ENCODE measurements at places on chromosomes 5 and 9. TPM values are rescaled to one million over a fixed set of nuclear protein-coding genes. Genes with fewer than 3 reads are reported as not detected.

DNA sequence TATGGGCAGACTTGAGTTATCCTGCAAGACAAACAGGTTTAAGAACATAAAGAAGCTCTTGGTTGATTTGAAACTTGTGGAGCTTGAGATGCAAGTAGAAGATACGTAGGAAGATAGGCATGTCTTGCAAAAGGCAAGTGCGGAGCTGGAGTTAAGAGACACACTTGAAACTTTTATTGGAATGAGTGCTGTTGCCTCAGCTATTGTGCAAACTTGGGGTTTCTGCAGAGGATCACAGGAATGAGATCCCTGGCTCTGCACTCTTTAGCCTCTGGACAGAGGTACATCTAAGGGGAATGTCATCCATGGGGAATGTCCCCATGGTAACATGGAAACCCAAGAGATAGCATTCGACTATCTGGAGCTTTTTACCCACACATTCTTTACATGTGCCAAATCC, 121.1 kb downstream of the ADCY2 start:
- ATAC-seq: no peak

DNA sequence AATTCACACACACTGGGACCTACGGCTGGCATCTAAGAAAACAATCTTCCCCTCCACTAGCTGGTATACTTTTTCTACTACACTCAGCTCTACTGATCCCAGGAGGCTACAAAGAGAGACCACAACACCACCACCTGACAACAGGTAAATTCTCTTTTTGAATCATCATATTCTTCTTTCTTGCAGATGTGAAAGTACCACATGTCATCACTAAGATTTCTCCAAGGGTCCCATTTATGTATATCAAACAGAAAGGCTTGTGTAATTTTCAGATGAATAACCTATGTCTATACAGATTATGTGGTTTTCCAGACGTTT, 25.1 kb downstream of the PUM3 start:
- no peak for ATAC-seq

DNA sequence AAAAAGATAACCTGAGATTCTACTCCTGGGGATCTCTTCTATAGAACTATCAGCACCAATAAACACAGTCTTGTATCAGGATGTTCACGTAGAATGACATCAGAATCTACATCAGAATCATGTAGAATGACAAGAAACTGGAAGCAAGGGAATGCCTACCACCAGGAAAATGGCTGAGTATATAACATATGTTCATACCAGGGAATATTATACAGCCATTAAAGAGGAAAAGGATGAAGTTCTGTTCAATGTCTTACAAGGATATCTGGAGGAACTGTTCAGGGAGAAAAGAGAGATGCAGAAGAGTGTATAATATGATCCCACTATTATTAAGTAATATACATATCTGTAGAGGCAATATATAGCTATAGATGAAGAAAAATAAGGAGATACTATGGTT, 4.8 kb downstream of the ZBED3 start:
- no peak for ATAC-seq

GRCh38 chr9:89822996-89823395, 218.2 kb downstream of the GADD45G start:
- ATAC-seq: no peak

GRCh38 chr5:13034061-13034460, 910.4 kb downstream of the DNAH5 start:
- ATAC-seq: no peak

DNA sequence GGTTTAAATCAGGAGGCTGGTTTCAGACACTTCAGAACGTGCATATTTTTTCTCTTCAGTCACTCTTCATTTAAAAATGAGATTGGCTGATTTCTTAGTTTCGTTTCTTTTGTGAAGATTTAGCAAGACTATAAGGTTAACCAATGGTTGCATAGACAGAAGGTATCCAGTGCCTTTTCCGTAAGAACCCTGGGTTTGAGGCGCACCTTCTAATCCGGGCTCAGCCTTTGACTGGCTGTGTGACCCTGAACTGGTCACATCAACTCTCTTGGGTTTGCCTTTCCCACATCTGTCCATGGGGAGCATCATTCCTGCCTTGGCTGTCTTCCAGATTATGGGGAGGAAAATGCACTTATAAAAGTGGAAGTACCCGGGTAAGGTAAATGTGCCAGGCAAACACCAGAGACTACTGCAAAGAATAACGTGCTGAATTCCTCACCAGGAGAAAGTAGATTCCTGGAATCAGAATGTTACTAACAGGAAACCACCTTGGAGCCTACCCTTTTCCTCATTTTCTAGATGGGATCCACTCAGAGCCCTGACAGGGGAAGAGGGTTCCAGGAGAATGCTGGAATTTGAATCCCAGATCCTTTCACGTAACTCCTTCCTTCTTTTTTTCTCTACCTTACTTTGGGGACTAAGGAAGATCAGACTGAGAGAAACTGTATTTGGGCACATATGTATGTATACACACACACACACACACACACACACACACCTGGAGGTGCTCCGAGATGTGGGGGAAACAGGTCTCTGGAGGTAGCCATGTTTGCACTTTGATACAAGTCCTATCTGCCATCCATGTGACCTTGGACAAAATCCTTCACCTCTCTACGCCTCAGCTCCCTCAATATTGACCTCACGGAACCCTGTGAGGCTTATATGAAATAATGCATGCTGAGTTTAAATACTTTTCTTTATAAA, 6.8 kb downstream of the HAND1 start:
- ATAC-seq: no peak

DNA sequence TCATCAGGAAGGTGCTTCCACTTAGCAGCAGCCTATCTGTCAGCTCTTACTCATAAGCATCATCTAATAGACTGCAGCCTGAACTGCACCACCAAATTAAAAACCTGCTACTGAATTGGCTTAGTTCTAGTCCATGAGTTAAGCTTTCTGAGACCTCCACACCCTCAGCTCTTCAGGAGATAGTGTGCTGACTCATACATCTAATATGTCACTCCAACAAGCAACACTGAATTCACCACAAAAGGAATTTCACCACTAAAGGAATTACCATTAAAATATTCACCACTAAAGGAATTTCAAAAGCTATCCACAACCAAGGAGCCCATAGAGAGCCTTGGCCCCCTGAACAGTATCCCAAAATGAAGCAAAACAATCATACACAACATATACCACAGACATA, 418.5 kb upstream of the RORB start:
- no peak for ATAC-seq

DNA sequence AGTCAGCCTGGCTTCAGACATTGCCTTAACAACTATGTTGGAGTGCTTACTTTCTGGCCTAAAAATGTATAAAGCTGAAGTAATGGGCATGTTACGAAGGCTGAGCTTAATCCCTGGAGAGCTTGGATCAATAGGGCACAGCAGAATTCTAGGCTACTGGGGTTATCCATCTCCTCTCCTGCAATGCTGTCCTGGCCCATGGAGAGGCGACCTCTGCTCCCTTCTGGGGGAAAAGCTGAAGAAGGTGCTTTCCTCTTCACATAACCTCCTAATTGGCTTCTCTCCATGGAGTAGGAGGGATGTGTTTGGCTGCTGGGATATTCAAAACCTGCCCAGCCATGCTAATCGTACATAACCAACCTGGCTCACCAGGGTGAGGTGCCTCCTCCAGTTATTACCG, 403.5 kb downstream of the DMRT2 start:
- ATAC-seq: no peak

DNA sequence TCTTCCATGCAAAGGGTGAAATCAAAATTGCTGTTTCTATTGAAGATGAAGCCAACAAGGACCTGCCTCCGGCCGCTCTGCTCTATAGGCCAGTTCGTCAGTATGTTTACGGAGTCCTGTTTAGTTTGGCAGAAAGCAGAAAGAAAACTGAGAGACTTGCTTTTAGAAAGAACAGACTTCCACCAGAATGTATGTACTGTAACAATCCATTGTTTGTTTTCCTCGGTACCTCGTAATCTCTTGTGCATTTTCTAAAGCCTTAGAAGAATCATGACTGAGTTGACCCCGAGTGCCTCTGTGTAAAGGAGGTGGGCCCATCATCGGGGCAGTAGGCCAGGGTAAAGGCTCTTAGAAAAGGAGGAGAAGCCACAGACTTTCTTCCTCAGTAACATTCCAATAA, 44.2 kb upstream of the PHF2 start:
- ATAC-seq: no peak

GRCh38 chr9:127180457-127181314, 58.3 kb upstream of the ANGPTL2 start:
- ATAC-seq: no peak

DNA sequence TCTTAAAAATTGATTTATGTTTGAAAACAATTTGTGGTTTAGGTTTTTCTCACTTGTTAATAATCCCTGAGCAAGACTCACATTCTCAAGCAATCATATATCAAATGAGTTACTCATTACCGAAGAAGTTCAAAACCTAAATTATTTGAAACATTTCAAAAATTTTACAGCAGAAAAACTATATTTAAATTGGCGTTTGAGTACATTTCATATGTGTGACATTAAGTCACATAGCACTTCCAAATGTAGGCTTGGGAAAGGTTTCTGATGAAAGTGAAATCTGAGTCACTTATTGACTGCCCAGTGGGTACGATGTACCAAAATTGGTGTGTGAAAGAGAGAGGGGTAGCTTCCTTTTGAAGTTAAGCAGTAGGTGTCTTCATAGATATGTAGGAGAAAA, 411.4 kb upstream of the SGCD start:
- ATAC-seq: no peak

The C9 gene
- not detected for total RNA-seq
